ENCODE measurements at places on chromosomes 7 and 10.

DNA sequence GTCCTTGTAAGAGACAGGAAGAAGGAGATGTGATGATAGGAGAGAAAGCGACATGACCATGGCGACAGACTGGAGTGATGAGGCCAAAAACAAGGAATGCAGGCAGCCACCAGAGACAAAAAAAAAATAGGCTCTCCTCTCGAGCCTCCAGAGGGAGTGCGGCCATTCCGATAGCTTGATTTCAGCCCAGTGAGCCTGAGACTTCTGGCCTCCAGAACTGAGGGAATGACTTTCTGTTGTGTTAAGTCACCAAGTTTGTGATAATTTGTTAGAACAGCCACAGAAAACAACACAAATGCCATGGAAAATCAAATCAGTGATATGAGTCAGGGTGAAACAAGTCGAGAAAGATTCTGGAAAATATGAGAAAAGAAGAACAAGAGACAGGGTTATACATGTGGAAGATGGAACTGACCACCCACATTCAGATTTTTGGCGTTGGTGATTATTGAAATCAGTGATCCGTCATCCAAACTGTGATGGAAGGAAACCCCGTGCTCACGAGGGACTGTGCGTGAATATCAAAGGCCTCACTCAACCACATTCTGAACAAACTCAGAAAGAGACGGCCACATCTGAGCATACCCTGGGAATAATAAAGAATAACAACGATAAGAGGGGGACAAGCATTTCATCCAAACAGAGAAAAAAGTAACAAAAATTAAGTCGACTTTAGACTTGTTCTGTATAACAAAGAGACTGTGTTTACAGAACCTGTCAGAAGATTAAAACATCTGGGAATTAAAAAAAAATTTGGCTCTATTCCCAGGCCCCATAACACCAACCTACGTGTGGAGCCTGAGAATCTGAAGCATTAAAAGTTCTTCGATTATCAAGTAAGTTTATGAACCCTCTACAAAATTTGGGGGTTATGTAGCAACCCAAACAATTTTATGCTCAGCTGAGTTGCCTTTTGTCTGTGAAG is 72.1 kb downstream of the EEPD1 start:
- no peak for DNase-seq

GRCh38 chr7:21960922-21961321 is 15.2 kb upstream of the CDCA7L start:
- DNase-seq = no peak

GRCh38 chr10:75014516-75015230 is 96.8 kb upstream of the SAMD8 start:
- DNase-seq = no peak

- no peak for DNase-seq
Measured at GRCh38 chr7:75658369-75658768, 80.4 kb downstream of the HIP1 start.

DNA sequence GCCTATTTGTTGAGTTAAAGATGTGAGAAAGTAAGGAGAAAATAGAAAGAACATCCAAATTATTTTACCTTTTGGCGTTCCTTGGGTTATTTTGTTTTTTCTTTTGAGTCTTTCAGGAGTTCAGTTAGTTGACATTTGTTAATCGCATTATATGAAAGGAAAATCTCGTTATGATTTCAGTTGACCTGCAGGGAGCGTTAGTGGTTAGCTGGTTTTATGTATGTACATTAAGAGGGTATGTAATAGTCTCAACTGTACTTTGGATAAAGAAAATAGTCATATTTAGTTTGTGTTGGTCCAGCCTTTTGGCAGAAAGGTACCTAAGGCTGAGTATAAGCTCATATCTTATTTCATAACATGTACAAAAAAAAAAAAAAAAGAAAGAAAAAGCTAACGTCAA is 4.0 kb downstream of the BMPER start:
- DNase-seq = no peak

DNA sequence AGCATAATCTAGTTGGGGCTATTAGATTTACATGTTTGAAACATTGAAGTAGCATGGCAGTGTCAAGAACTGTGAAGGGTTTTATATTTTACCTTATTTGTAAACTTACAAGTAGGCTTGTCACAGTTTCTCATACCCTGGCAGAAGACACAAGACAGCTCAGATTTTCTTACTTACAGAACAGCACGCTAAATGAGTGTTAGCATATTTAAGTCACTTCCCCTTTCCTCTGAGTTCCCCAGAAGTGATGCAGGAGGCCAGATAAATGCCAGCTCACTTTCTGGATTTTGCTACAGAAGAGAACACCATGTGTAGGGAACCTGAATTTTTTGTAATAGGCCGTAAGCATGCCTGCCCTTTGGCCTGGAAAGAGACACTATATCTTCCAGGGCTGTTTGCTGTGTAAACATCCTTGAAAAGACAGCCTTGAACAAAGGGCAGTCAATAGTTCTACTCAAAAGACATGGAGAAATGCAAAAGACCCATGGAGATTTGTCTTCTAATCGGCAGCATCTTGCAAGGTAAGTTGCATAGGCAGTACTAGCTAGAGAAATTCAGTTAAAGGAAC is 279.1 kb downstream of the PHF14 start:
- DNase-seq = no peak

DNA sequence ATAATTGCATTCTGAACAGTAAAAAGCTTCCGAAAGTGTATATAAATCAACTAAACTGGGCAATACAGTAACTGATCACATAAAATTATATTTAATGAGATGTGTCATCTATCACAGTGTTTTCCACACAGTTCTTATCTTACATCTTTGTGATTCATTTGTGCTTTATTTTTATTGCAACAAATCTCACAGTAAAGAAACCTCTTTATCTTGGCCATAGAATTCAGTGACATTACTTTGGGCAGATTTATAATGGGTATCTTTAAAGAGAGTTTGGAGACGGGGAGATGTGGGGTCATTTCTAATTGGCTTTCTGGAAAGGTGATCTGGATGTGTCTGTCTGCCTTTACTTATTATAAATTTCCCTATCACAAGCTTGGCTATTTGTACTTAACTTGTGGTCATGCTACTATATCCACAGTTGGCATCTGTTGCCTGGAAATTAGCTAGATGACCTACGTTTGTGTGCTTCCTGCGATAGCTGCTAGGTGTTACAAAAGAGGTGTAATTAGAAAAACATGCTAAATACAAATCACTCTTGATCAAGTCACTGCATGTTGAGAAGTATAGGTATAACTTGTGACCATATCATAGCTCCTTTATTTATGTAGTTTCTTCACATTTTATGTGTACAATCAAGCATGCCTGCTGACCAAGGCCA is 123.8 kb downstream of the ARID5B start:
- no peak for DNase-seq

DNA sequence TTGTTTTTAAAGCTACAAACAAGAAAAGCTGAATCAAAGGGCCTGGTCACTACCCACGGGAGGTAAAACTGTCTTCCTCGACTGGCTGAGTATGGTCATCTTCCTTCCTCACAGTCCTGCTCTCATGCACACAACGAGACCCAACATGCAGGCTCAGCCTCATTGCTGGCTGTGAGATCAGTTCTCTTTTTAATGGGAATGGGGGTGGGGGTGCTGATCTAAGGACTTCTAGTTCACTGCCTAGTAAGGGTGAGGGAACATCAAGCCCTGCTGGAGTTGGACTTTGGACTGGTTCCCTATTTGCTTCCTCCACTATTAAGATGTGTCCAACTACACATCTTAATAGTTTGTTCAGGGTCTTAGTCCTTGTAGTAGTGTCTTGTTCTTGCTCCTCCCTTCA is 48.2 kb downstream of the ABCB4 start:
- no peak for DNase-seq

GRCh38 chr10:94757916-94758315 is 4.6 kb upstream of the CYP2C19 start:
- no peak for DNase-seq

DNA sequence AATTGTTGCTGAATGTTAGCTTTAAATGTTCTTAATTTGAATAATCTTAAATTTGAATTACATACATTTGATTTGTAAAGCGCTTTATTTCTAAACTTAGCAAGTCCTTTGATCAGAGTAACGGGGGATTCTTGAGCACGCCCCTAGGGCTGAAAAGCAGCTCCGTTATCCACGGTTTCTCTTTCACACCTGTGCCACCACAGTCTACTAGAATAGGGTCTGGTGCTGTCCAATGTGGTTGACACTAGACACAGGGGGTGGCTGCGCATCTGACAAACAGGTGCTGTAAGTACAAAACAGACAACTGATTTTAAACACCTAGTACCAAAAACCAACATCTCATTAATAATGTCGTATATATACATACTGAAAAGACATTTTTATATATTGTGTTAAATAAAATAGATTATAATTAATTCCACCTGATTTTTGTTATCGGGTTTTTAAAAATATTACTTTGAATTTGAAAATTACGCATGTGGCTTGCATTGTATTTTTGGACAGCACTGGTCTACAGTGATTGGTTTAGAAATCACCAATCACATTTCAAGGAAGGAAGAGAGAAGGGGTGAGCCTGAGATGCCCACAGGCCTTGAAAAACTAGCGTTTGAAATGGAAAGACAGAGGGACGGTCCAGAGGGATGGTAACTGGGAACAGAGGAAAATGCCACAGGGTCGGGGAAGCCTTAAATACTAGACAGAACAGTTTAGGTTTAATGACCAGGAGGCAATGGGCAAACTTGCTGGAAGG is 7.3 kb downstream of the SEPHS1 start:
- DNase-seq = no peak

DNA sequence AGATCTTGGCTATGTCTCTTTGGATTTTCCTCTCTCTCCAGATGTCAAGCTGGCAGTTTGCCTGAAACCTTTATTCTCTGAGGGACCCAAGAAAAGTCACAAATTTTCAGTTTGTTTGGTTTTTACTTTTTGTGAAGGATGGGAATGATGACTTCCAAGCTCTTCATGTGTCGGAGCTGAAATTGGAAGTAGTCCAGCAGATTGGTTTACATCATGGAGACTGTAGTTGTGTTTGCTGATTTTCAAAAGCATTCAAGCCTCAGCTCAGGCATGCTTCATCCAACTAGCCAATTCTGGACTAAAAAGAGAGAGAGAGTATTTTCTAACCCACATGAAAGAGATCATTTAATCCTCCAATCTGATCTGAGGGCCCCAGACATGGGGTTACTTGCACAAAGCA is 326.2 kb upstream of the AUTS2 start:
- no peak for DNase-seq

DNA sequence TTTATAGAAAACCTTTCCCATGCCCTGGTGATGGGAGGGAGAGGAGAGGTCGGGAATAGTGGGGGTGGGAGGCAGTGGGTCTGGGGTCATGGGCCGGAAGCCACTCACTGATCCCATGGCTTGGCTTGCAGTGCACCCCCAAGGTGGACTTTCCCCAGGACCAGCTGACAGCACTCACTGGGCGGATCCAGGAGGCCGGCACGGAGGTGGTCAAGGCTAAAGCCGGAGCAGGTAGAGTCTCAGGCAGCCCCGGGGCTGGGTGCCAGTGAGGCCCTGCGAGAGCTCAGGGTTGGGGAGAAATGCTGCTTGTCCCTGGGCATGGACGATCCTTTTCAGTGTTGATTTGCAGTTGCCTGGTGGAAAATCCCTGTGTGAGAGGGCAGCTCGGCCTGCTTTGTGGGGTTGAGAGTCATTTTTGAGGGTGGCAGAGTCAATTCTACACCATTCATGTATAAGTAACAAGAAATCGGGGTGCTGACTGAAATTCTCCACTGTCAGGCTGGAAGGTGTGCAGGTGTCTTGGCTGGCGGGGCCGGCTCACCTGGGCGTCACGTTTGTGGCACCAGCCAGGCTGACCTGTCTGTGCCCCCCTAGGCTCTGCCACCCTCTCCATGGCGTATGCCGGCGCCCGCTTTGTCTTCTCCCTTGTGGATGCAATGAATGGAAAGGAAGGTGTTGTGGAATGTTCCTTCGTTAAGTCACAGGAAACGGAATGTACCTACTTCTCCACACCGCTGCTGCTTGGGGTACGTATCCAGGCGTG is 16.5 kb downstream of the MDH2 start:
- no peak for DNase-seq

DNA sequence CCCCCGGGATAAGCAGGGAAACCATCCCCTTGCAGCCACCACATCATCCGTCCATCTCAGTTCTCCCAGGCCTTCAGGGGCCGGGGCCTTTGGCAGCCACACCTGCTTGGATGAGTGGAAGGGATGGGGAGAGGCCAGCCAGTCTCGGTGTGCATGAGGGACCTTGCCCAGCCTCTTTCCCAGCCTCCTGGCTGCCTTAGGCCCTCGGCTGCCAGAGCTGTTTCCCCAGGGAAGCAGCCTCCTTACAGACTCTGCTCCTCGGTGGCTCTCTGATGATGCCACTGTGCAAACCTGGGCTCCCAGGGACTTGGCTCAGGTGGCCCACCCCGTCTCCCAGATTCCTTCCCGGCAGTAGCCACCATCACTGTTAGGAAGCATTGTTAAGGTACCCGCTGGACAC is 14.7 kb downstream of the FGF8 start:
- DNase-seq = no peak

GRCh38 chr10:77863446-77863845 is 63.1 kb downstream of the DLG5 start:
- DNase-seq = no peak

- no peak for DNase-seq
Measured at GRCh38 chr7:69510114-69510513, 88.2 kb upstream of the AUTS2 start.

GRCh38 chr7:146116521-146117222 is at the start of gene CNTNAP2:
CNTNAP2 (plus strand) TSS chr7:146116801; CDS start chr7:146116877, 76 bp downstream.
- DNase-seq = no peak

DNA sequence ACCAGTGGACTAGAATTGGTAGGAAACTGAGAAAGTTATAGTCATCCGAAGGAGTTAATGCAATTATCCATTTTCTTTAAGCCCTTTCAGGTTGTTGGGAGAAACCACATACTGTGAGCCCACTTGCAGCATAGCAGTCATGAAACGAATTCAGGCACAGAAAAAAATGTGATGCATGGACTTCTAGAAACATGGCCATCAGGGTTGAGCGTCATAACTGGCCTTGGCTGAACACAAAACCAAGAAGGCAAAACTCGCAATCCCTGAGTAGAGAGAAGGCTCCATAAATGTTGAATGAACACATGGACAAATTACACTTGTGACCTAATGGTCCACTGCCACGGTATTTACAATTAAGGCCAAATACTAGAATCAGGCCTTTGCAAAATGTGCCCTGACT is 121.9 kb downstream of the FAM107B start:
- DNase-seq = no peak

- no peak for DNase-seq
Measured at GRCh38 chr7:121447243-121447910, 51.3 kb upstream of the FAM3C start.
